Neural progenitor cell (in vitro differentiated cells): ENCODE measurements at places on chromosomes 2 and 18. TPM values are rescaled to one million over a fixed set of nuclear protein-coding genes. Genes with fewer than 3 reads are reported as not detected.

DNA sequence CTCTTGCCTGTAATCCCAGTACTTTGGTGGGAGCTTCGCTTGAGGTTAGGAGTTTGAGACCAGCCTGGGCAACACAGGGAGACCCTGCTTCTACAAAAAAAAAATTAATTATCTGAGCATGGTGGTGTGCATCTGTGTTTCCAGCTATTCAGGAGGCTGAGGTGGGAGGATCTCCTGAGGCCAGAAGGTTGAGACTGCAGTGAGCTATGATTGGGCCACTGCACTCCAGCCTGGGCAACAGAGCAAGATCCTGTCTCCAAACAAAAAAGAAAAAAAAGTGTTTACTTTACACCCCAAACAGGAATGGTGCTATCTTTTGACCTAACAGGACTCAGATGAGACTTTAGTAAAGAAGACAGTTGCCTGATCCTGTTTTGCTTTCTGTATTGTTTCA is 35.6 kb downstream of the MAL start:
- no peak overlapping the region for H3K4me3 ChIP-seq
- H3K27ac ChIP-seq = no peak overlapping the region
- H3K27me3 ChIP-seq = no peaks in the 10 kb centered on the region
- no peak for DNase-seq
- H3K36me3 ChIP-seq = no peaks in the 10 kb centered on the region

Gene DLGAP1
- total RNA-seq = 16.9 and 18.5 TPM in 2 replicates

Gene ASAP2
- total RNA-seq = 26.1 and 31.7 TPM in 2 replicates

DNA sequence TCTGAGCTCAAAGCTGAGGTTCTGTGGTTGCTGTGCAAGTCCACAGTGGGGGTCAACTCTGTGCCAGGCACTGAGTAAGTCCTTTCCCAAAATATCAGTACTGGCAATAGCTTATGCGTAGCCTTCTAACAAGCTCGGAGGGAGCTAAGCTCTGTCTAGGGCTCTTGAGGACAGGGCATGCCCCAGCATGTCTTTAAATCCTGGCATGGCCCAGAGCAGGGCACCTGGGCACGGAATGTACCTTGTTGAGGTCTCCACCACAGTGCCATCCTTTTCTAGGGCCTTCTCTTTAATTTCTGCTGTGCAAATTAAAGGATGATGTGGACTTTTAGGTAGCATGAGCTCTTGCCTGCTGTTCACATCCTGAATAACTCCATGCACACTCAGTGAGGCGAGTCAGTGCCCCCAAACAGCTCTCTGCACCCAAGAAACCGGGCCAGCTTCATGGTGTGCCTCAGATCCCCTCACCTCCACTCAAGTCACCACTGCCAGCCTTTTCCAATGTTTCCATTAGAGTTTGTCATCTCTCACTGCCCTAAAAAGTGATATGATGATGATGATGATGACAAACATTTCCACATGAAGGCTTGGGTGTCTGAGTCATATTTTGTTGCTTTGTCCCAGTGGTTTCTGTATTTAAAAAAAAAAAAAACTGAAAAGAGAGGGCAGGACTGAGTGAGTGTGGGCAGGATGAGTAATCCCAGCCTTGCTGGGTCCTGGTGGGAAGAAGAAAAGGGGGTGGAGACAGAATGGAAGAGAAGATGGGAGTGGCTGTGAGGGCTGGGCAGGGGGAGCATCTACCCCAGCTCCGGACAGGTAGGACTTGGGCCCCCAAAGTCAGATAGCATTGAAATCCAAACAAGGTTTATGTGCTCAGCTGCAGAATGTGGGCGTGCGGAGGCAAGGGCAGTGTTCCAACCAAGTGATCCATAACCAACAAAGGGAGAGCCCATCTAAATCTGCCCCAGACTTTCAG is 78.9 kb downstream of the ZBTB7C start:
- H3K4me3 ChIP-seq = no peak overlapping the region
- H3K27me3 ChIP-seq = no peaks in the 10 kb centered on the region
- no peaks in the 10 kb centered on the region for H3K36me3 ChIP-seq
- DNase-seq = no peak
- H3K4me1 ChIP-seq = peaks cover 5% of the 10 kb centered on the region

DNA sequence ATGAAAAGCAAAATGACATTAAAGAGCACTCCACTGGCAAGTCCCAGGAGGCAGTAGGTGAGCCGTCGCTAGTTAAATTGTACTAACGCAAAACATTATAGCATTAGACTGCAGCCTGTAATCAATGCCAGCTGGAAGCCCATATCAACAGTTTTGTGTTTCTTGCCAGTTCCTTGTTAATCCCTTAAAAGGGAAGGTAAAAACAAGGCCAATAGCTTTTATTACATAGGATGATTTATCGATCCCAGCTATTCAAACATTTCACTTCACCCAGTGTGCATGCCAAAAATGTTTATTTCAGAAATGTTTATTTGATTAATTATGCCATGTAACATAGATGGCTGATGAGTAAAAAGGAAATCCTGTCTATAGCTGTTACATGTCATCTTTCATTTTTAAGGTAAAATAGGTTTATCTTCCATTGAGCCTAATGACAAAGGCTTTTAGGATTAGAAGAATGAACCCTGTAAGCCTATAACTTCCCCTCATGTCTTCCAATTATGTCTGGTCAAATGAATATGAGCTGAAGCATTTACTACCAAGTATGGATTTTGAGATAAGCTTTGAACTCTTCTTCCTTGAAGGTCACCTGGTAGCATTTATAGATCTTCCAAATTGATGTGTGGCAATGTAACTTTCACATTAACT is 591.2 kb downstream of the RNF144A start:
- no peaks in the 10 kb centered on the region for H3K27me3 ChIP-seq
- no peak overlapping the region for H3K4me3 ChIP-seq
- no peak overlapping the region for H3K27ac ChIP-seq
- no peak for DNase-seq
- no peaks in the 10 kb centered on the region for H3K4me1 ChIP-seq

Gene ERBB4
- total RNA-seq = 0.59 and 1.5 TPM in 2 replicates

DNA sequence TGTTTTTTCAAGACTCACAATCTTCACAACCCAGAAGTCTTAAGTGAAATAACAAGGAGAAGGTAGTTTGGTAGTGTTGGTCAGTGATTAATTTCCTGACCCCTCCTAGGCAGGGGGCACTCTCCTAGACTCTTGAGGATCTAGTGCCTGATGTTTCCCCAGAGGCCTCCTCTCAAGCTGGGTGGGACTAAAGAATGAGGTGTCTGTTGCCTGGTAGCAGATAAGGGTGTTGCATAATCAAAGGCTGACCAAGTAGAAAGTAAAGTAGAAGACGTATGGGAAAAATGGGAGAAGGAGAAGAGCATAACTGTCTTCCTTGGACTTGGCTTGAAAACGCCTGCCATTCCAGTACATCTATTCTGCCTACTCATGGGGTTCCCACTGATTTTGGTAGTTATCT is 37.8 kb downstream of the VIT start:
- H3K4me1 ChIP-seq = peaks cover 10% of the 10 kb centered on the region
- H3K27me3 ChIP-seq = no peaks in the 10 kb centered on the region
- no peak overlapping the region for H3K27ac ChIP-seq
- no peaks in the 10 kb centered on the region for H3K36me3 ChIP-seq

- no peak overlapping the region for H3K4me3 ChIP-seq
- H3K4me1 ChIP-seq = no peaks in the 10 kb centered on the region
- H3K36me3 ChIP-seq = no peaks in the 10 kb centered on the region
- no peak overlapping the region for H3K27ac ChIP-seq
- no peaks in the 10 kb centered on the region for H3K27me3 ChIP-seq
Measured at GRCh38 chr2:99734236-99734635, 244.4 kb upstream of the REV1 start.

GRCh38 chr2:152486737-152487400 is 151.9 kb downstream of the FMNL2 start:
- H3K27me3 ChIP-seq = no peaks in the 10 kb centered on the region
- DNase-seq = no peak
- no peaks in the 10 kb centered on the region for H3K36me3 ChIP-seq
- peaks cover 40% of the 10 kb centered on the region for H3K4me1 ChIP-seq
- no peak overlapping the region for H3K27ac ChIP-seq
